RPMI7951 (cell line): ENCODE measurements at places on chromosomes 6 and 20. TPM values are rescaled to one million over a fixed set of nuclear protein-coding genes. Genes with fewer than 3 reads are reported as not detected.

DNA sequence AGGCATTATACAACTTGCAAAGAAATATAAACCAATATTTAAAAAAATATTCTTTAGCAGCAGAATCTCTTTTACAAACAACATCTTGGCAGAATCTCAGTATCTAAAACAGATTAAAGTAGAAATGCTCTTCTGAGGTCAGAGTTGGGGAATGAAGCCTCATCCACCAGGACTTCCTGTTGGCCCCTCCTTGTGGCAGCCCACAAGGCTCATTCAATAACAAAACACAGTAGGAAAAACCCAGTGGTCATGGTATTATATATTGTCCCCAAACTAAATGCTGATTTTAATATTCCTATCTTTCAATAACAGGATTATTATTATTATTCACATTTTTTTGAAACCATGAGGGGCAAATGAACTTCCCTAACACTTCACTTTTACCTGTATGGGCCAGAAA lies 368.6 kb downstream of the BTBD9 start:
- peak; percentile 65 for DNase-seq

Gene PACSIN1
- not detected in 2 replicates for total RNA-seq

DNA sequence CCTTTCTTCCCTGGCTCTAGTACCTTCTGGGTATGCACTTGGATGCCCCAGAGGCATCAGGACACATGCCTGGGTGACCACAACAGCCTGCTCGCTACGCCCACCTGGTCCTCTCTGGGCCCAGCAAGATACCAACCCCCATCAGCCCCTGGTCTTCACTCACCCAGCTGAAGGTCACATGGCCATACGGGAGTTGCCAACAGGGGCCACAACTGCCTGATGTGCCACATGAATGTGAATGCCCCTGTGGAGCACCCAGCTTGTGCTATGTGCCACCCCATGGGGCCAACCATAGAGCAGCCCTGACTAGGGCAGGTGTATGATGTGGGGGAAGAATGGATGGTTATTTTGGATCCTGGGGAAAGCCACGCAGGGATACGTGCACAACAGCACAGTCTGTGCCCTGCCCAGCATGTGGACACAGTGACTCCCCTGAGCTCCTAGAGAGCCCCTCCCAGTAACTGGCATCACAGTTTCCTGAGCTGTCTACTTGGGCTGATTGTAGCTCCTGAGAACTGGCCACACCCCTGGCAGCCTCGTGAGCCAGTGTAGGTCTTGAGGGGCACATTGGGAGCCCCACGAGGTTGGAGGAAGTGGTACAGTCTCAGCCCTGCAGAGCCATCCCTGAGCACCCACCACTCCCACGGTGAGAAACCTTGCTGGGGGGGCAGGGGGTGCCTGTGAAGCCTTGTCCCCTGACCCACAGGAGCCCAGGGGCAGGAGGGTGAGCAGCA lies 10.5 kb upstream of the PCMTD2 start:
- DNase-seq = no peak

DNA sequence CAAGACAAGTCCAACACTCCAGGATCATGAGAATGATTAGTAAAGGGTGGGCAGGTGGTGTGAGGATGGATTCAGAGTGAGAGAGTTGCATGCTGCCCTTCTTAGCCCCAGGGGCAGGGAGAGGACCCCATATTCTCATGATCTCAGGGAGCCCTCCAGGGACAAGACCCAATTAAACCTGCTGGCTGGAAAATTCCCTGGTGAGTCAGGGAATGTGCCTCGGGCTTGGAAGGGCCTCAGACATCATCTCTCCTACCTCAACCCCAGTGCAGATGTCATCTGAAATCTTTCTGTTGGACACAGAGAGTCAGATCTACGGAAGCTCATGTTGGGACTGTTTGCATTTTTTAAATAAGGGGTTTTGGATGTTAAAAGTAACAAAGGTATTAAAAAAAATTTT lies 9.2 kb upstream of the SIRPD start:
- DNase-seq = peak; percentile 98

GRCh38 chr6:39929733-39930461 lies 4.4 kb downstream of the MOCS1 start:
- DNase-seq = no peak

Gene HS3ST5
- not detected in 2 replicates for total RNA-seq

GRCh38 chr20:49893242-49894072 lies 21.9 kb downstream of the SPATA2 start:
- DNase-seq = peak; percentile 70

DNA sequence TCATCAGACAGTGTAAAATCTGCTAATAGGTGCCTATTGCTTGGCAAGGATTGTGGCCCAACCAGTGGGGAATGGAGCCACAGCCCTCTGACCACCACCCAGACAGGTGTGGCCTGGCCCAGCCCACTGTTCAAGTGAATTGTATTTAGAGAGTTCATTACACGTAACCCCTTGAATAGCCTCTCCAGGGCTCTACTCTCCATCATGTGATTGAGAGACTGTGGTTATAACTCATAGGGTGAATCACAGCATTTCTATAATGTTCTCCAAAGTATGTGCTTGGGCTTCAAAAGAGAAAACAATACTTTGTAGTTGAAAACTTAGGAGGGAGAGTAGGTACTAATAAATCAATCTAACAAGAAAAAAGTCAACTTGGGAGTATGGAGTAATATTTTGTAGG lies 38.4 kb downstream of the ALDH8A1 start:
- DNase-seq = peak; percentile 73

- DNase-seq = no peak
These were observed 86.7 kb upstream of the SYNDIG1 start for GRCh38 chr20:24382743-24383142.

DNA sequence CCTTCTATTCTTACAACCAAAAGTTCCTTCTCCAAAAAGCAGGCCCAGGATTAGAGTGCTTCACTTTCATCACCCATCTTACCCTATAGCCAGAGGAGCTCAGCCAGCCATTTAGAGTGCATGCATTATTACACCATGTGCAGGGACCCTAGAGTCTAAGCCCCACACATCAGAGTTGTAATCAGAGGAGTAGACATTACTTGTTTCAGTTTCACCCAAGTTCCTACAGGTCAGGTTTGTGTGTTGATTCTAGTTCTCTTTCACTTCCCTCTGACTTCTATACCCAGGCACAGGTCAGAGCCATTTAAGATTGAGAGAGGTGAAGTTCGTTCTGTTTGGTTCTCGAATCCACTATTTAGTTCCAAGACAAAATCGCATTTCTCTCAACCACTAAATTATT lies 16.3 kb upstream of the ARFGEF3 start:
- DNase-seq = no peak

DNA sequence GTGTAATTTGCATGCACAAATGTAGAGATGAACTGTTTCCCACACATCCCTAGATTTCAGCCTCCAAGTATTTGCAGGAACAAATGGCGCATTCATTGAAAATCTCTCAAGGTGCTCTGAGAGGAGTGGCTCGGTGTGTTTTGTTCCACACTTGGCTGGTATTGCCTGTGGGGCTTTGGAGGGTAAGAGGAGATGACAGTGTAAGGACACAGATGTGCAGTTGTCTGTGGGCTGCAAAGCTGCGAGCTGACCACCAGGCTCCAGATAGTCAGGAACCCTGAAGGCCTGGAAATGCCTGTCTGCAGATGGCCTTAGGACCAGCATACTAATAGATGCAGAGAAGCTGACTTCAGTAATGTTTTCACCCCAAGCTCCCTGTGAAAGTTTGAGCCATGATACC lies 57.7 kb upstream of the PBOV1 start:
- DNase-seq = peak; percentile 6

DNA sequence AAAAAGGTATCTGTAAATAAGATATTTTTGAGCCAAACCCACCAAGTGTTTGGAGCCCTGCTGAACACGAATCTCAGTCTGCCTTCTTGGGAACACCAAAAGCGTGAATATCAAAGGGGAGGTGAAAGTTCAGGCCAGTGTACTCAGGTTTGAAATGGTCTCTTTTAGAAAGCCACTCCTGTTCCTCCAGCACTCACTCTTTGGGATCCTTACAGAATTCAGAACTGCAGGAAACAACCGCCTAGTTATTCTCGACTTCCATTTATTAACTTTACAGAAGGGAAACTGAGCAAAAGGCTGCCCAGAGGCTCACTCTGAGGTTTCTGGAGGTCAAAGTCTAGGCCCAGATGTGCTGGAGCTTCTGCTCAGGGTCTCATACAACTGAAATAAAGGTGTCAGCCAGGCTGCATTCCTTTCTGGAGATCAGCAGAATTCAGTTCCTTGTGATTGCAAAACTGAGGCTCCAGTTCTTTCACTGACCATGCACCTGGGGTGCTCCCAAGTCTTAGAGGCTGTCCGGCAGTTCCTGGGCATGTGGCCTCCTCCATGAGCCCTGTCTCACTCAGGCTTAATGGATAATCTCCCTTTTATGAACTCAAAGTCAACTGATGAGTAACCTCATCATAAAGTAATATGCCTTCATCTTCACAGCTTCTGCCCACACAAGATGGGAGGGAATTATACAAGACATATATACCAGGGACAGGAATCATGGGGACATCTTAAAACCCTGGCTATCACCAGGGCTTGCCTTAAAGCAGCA lies 65.5 kb upstream of the TNFAIP3 start:
- DNase-seq = no peak

Gene ENPP5
- total RNA-seq = 0.12 TPM in 1 of 2 replicates, not detected in the other

GRCh38 chr6:129031051-129031599 lies 148.2 kb downstream of the LAMA2 start:
- DNase-seq = no peak

Gene GRM1
- total RNA-seq = 0.12 TPM in 1 of 2 replicates, not detected in the other

Gene PDYN
- not detected in 2 replicates for total RNA-seq

GRCh38 chr6:20028143-20028542 lies 184.1 kb downstream of the MBOAT1 start:
- no peak for DNase-seq

DNA sequence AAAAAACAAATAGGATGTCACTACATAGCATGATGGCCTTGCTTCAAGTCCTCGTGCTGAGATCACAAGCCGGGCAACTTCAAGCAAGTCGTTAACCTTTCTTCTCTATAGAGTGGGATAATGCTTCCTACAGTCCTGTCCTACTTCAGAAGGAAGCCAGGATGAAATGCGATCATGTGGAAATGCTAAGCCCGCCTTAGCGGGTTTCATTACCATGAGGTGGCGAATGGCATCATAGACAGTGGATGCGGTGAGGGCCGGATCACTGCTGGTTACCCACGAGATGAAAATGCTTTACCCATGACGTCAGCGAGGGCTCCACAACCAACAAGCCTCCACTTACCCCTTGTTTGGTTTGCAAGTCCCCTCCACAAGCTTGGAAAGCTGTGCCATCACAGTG lies 206.4 kb downstream of the TBXT start:
- DNase-seq = no peak

Gene KHDC1
- 0.60 and 2.1 TPM in 2 replicates for total RNA-seq

Gene LSM14B
- 39.4 and 39.9 TPM in 2 replicates for total RNA-seq

- DNase-seq = peak; percentile 44
These were observed 40.4 kb upstream of the PRELID3B start for GRCh38 chr20:59082981-59083380.

Gene AHCY
- total RNA-seq = 137 and 145 TPM in 2 replicates

DNA sequence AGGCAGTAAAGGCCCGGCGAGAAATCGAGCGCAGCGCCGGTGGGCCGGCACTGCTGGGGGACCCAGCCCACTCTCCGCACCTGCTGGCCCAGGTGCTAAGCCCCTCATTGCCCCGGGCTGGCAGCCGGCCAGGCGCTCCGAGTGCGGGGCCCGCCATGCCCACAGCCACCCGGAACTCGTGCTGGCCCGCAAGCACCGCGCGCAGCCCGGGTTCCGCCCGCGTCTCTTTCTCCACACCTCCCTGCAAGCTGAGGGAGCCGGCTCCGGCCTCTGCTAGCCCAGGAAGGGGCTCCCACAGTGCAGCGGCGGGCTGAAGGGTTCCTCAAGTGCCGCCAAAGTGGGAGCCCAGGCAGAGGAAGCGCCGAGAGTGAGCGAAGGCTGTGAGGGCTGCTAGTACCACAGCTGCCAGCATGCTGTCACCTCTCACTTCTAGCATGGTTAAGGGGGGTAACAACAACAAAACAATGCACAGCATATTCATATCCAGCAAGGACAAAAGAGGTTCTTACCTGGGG lies 11.3 kb upstream of the GMPR start:
- no peak for DNase-seq

GRCh38 chr6:42137194-42137753 lies 5.1 kb downstream of the C6orf132 start:
- no peak for DNase-seq

- DNase-seq = peak; percentile 65
These were observed 128.5 kb upstream of the SALL4 start for GRCh38 chr20:51930775-51931174.

DNA sequence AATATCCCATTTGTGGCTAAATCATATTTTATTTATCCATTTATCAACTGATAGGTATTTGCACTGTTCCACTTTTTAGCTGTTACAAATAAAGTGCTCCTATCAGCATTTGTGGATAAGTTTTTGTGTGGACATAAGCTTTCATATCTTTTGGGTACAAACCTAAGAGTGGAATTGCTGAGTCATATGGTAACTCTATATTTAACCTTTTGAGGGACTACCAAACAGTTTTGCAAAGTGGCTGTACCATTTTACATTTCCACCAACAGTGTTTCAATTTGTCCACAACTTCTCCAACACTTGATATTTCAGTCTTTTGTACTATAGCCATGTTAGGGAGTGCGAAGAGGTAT lies 23.6 kb upstream of the ECHDC1 start:
- DNase-seq = peak; percentile 35

Gene CDS2
- 26.2 and 29.2 TPM in 2 replicates for total RNA-seq

Gene GPRC6A
- not detected in 2 replicates for total RNA-seq

GRCh38 chr20:29878777-29879442 lies 1378.6 kb upstream of the DEFB115 start:
- no peak for DNase-seq

GRCh38 chr6:35724471-35724870 lies 12.4 kb upstream of the ARMC12 start:
- no peak for DNase-seq

- DNase-seq = peak; percentile 34
These were observed 100.9 kb upstream of the IYD start for GRCh38 chr6:150267686-150268561.

DNA sequence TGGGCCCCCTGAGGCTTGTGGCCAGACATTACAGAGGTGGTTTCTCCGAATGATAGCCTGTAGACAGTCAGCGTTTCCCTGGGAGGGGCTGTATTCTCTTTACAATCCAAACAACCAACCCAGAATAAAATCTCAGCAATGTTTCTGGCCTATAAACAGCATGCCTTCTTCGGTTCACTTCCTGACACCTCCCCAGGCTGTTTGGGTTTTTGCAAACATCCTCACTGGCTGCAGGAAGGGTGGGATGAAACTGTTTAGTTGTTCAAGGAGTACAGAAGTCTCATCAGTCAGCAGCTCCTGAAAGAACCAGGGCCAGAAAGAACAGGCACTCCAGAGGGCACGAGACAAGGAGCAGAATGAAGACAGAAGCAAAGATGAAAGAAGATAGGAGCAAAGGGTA lies 350.0 kb downstream of the QKI start:
- DNase-seq = peak; percentile 55

DNA sequence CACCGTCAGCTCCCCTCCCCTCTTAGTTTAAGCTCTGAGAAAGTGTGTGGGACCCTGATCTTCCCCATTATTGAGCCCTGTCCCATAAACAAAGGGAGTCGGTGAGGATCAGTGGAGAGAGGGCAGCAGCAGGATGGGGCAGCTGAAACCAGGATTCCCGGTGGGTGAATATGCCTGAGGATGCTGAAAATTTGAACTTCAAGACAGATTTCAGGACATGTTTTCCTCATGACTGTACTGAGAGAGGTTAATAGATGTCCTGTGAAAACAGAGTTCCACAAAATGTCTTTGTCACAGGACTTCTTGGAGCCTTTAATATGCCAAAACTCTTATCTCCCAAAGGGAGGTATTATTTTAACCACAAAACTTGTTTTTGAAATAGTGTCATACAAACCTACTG lies 53.5 kb upstream of the SLC22A16 start:
- DNase-seq = peak; percentile 40

Gene TAB2
- 32.5 and 46.7 TPM in 2 replicates for total RNA-seq

Gene IGF2R
- total RNA-seq = 32.4 and 36.2 TPM in 2 replicates

- peak; percentile 57 for DNase-seq
These were observed 10.2 kb upstream of the DNAJC5 start for GRCh38 chr20:63884506-63885263.

Gene IRF4
- total RNA-seq = 0.24 and 0.39 TPM in 2 replicates
